Non-pigmented ciliary epithelial cell (primary cell): ENCODE measurements at places on chromosomes 11 and 22.

- DNase-seq, result no peak
These were observed 18.5 kb upstream of the FEZ1 start for GRCh38 chr11:125514336-125515101.

- DNase-seq, result no peak
These were observed 262.5 kb downstream of the CTTN start for GRCh38 chr11:70660889-70661197.

GRCh38 chr11:125449565-125449964, 46.5 kb downstream of the FEZ1 start:
- DNase-seq, result no peak

DNA sequence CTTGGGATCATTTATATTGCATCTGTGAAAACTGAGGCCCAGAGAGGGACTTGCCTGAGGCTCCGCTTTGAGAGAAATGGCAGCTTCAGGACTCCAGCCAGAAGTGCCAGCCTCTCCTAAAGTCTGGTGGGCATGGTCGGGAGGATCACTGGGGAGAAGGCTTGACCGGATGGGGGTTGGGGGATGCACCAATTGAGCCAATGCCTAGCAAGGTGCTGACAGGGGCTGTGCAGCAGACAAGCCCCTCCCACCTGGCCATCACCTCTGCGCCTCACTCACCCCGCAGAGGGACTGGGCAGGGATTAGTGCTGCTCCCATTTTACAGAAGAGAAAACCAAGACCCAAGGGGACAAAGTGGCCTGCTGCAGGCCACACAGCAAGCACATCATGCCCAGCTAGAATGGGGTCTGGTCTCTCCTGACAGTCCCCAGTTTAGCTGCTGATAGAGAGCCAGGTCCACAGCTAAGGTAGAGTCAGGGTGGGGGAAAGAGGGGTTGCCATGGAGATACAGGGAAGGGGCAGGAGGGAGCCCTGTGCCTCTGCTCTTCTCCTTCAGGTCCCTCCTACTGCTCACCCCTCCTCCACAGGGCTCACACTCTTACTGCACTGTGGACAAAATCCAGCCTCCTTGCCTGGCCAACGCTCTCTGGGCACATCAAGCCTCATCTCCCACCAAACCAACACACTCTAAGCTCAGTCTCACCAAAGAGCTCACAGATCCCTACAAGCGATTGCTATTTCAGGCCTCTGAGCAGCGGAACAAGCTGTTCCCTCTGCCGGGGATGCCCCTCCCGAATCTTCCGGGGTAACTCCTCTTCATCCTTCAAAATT, 29.5 kb downstream of the TEF start:
- no peak for DNase-seq

DNA sequence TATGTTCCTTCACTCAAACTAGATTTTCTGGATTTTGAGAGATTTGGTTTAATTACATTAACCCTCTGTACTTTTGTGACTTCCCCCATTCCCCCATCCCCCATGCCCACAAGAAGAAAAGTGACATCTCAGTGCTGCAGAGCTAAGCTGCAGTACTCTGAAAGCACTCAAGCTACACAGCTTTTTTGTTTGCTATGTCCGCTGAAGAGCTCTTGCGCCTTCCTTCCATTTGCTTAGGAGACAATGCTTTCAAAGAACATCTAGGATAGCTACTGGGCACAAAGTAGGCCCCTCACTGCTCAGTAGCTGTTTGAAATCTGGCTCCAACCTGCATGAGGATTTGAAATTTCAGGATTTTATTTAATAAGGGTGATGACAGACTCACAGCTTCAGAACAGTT, 69.7 kb downstream of the SLC17A6 start:
- DNase-seq, result no peak

GRCh38 chr11:59206635-59207034, 6.1 kb downstream of the MPEG1 start:
- no peak for DNase-seq

- DNase-seq, result no peak
These were observed 116.1 kb downstream of the CCDC34 start for GRCh38 chr11:27246925-27247324.
